K562 (cell line): ENCODE measurements at places on chromosomes 11 and 22.

DNA sequence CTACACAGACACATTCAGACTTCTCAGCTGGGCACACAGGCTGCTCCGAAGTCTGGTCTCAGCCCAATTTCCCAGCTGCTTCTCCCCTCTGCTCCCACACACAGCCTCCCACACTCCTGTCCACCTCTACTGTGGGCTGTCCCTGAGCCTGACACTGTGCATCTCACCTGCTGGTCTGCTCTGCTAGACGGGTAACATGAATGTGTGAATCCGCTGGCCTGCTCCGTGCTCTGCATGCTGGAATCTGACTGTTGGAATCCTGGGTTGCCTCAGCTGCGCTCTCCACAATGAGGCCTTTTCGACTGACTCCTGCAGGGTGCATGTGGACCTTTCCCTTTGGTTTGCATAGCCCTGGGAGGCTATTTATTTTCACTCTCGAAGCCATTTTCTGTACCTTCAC lies 489.5 kb upstream of the B3GAT1 start:
- DNase-seq: no peak

- peak; percentile 37 for DNase-seq
Observed at GRCh38 chr22:46681010-46681409, 57.0 kb downstream of the CERK start.

- no peak for DNase-seq
Observed at GRCh38 chr22:19508024-19508776, 16.0 kb downstream of the CLDN5 start.

DNA sequence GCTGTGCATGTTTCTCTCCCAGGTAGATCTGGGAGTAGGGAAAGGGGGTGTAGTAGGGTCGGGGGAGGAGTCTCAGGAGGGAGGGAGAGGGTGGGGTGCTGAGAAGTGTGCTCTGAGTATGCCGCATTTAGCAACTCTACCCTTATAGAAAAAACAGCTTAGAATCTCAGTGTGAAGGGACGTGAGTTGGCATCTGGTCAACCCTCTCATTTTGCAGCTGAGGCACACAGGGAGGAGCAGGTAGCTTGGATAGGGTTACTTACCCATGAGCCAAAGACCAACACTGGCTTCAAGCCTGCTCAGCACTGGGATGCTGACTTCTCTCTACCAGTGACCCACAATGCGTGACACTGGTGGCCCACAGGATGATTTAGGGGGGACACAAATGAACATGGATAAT lies 95.9 kb downstream of the FBXO7 start:
- DNase-seq: no peak

DNA sequence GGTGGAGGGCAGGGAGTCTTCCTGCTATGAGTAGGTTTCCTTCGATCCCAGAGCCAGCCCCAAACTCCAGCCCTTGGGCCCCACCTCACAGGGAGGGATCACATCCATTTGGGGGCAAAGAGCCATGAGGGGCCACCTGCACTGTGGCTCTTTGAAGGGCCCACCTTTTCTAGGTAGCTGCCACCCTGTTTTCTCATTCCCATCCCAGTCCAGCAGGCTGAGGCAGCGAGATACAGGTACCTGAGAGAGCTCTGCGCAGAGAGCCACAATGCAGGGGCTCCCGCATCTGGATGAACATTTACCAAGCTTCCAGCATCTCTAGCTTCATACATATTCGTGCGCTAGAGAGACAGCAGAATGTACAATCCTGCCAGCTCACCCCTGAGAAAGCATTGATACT lies 16.3 kb downstream of the FXYD6 start:
- DNase-seq: no peak

DNA sequence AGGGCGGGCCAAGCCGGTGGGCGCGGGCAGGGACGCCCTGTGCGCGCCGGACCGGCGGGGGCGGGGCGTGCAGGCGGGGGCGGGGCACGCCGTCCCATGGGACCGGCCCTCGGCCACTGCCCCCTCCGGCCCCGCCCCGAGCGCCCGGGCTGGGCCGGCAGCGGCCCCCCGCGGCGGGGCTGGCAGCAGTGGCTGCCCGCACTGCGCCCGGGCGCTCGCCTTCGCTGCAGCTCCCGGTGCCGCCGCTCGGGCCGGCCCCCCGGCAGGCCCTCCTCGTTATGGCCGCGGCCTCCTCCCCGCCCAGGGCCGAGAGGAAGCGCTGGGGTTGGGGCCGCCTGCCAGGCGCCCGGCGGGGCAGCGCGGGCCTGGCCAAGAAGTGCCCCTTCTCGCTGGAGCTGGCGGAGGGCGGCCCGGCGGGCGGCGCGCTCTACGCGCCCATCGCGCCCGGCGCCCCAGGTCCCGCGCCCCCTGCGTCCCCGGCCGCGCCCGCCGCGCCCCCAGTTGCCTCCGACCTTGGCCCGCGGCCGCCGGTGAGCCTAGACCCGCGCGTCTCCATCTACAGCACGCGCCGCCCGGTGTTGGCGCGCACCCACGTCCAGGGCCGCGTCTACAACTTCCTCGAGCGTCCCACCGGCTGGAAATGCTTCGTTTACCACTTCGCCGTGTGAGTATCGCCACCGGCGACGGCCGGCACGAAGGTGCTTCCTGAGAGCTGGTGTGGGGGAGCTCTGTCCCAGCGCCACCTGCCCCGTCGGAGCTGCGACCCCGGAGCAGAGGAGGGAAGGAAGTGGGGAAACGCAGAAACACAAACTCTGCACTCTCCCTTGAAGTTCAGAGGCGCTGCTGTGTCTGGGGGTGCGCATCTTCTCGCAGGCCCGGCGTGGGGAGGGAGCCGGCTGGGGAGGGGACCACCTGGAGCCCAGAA lies at the start of gene KCNQ1:
Gene KCNQ1, plus strand, starts transcription at position 188 of the 925 bp plus-strand sequence. Its CDS starts 91 bp downstream, at position 279.
- DNase-seq: peak; percentile 98

DNA sequence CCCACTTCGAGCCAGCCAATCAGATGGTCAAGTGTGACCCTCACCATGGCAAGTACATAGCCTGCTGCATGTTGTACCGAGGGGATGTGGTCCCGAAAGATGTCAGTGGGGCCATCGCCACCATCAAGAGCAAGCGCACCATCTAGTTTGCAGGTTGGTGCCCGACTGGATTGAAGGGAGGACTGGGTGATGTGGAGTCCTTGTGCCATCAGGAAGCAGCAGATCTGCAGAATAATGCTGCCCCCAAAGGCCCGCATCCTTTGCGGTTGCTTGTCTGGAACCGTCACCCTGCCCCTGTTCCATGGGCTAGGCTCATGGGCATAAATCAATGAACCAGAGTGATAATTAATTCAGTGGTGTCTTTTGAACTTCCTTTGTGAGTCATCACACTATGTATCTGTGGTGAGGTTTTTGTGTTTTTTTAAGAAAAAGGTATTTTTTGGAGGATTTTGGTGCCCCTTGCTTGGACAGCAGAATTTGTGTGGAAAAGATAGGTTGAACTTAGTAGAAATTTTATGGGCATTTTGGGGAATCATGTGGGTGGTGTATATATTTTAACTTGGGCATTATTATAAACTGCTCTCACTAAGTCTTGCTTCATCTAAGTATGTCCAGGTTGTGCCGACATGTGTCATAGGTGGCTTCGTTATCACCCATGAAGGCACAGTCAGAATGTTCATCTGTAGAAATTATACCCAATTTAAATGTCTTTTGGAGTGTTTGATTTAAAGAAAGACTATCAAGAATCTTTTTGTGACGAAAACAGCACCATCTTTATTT lies 22.3 kb downstream of the LRRC74B start:
- DNase-seq: no peak

- DNase-seq: no peak
Observed at GRCh38 chr11:77088236-77089003, 14.2 kb upstream of the OMP start.

DNA sequence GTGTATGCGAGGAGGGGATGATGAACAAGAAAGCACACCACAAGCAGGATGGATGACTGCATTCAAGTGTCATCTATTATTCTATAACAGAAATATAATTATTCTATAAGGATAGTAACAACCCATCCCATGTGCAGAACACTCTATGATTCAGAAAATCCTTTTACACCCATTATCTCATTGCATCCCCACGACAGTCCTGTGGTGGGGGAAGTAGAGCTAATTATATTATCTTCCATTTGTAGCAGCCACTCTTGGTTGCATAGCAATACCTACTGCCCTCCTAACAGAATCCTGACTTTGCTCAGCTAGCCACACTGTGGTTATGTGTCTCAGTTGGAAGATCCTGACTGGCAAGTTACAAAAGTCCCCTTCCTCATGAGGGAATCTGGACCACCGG lies 406.5 kb upstream of the NARS2 start:
- no peak for DNase-seq

DNA sequence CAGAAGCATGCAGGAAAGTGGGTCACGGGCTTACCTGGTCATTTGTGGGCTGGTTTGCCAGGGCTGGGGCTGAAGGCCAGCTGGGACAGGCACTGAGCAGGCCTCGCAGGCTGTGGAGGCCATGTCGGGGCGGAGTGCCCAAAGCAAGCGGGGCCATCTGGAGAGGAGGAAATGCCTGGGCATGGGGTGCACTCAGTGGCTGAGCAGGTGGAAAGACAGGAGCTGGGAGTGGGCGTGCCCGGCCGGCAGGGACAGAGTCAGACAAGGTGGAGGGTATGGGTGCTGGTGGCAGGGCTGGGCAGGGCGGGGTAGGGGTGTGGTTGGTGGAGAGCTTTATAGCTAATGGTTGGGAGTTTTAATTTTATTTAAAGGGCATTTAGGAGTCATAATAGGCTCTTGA lies 27.4 kb downstream of the DAGLA start:
- DNase-seq: no peak

DNA sequence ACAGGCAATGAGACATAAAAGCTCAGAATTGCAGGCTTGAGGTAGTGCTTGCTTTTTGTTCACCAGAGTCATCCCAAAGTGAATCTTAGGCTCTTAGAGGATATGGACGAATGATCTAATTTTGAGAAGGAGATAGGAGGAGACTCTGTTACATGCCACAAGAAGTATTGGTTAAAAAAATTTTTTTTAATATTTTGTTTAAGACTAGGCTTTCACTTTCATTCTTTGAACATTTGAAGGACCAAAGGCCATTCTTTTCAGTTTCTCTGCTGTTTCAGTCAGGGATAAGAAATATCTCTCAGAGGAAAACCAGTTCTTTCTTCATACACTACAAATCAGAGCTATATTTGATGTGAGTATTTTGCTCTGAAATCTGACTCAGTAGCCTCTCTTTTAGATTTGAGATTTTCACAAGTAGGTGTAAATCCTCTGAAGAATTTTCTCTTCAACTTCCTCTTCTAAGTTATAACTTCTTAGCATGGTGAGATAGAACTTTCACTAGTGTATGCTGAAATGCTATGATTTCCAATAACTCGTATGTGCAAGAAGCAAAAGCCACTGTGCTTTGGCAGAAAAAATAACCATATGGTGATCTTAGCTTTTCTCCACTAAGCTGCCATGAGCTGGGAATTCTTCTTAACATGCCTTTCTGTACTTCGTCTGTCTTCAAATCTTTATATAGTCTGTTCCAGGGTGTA lies 24.1 kb upstream of the FAM181B start:
- DNase-seq: no peak

DNA sequence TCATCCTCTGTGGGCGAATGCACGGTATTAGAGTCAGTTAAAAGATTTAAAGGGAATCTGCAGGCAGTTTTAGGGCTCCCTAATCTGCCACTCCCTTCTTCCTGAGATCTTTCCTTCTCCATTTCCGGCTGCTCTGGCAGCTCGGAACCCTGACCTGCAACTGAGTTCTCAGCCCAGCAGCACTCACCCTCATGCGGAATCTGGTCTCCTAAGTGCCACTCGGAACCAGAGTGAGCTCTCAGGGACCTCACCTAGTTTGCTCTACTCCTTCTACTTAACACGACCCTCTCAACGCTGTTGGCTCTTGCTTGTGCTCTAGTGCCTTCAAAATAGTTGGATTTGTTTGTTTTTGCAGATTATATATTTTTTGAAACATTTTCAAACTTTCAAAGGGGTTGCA lies 19.3 kb upstream of the IL10RA start:
- DNase-seq: no peak

- DNase-seq: no peak
Observed at GRCh38 chr11:12026331-12027211, 18.1 kb upstream of the DKK3 start.

DNA sequence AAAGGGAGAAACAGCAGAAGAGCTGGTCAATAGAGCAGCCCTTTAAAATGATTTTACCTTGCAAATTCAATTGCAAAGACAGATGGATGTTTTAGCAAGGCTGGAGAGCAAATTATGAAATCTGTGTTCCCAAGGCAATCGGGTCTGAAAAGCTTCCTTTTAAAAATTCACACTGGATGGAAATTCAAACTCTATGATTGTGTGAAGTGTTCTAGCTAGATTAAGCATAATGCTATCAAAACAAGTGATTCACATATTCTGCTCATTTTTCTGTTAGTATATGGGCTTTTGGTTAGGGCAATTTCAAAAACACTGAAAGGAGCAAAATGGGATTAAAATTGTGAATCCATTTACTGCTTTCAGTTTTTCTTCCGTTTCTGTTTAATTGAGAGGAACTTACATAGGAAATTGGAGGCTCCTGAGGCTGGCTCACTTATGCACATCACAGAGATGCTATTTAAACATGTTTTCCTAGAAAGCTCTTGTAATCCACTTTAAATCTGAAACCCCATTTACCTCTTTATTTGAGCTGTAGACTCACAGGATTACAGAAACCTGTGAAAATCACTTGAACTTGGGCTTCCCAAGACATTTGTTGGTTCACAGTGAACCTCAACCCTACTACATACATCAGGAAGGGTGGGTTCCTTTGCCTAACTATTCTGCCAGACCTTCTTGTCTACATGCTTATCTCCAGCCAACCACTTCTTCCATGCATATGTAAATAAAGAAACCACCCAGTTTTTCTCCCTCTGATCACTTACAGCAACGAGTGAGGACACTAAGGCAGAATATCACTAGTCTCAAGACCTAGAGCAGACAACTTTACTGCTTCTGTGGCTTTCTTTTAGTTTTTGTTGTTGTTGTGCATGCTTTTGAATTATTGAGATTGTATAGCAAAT lies 201.9 kb upstream of the PITPNB start:
- DNase-seq: no peak

DNA sequence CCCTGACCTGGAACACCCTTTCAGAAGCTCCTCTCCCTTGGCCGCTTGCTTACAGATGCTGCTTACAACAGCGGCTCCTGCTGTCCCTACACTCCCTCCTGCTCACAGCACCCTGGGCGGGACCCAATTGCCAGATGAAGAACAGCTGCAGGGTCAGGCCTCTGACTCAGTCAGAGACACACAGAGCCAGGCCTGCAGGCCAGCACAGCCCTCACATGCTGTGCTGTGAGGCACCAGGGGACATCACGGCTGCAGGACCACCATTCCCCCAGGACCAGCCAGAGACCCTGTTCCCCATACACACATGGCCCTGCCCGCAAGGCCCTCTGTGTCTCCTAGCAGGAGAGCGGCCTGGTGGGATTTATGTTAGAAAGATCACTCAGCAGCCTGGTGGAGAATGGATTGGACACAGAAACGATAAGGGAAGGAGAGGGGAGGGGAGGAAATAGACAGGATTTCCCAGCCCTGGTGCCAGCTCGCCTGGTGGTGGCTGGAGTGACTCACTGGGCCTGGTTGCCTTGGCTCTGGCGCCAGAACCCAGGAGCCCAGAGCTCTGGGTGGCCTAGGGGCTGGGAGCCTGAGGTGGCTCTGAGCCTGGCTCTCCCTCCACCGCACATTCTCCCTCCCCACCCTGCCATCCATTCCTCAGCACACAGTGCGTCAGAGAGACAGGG lies 6.7 kb downstream of the CAPN5 start:
- peak; percentile 41 for DNase-seq
